Fibroblast of pulmonary artery (primary cell): ENCODE measurements at places on chromosomes 1 and 21.

- peak; percentile 69 for DNase-seq
These were observed 88.0 kb upstream of the AK4 start for GRCh38 chr1:65059930-65060538.

DNA sequence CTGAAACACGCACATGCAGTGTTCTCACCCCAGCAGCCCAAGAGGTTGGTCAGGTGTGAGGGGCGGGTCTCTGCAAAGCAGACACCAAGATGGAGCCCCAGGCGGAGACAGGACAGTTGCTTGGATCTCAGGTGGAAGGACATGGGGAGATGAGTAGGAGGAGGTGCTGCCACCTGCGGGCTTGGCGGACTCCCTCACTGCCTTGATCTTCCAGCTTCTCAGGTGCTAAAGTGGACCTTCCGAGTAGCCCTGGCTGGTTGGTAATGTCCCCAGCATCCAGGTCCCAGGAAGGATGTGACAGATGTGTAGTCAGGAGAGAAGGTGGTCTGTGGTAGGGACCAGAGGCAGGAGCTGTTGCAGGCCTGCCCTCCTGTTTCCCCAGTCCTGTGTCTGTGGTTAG lies 114.1 kb downstream of the AJAP1 start:
- DNase-seq = no peak

DNA sequence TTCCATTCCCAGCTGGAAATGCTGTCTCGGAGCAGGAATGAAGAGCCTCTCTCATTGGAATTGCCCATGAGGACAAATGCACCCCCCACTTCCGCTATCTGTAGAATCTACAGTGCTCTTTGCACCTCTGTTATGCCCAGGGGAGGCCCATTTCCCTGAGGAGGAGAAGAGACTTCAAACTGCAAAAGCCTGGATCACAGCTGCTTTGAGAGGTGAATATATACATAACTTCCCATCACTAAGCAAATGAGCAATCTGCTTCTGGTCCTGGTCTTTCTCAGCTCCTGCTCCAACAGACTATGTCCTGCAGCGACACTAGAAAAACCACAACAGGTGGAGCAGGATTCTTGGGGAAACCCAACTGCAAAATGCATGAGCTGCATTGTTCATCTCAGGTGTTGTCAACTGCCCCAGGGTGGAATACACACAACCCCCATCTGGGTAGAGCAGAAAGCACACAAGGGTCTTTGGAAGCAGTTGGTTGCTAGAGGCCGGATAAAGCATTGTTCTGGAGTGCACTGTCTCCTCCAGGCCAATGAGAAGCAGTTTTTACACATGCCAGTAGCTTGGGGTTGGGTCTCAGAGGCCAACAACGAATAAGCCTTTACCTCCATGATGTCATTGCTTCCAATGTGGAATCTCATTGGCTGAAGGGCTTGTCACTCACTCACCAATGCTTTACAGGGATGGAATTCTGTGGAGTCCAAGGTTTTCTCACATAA lies 67.7 kb upstream of the RAB4A start:
- peak; percentile 85 for DNase-seq

DNA sequence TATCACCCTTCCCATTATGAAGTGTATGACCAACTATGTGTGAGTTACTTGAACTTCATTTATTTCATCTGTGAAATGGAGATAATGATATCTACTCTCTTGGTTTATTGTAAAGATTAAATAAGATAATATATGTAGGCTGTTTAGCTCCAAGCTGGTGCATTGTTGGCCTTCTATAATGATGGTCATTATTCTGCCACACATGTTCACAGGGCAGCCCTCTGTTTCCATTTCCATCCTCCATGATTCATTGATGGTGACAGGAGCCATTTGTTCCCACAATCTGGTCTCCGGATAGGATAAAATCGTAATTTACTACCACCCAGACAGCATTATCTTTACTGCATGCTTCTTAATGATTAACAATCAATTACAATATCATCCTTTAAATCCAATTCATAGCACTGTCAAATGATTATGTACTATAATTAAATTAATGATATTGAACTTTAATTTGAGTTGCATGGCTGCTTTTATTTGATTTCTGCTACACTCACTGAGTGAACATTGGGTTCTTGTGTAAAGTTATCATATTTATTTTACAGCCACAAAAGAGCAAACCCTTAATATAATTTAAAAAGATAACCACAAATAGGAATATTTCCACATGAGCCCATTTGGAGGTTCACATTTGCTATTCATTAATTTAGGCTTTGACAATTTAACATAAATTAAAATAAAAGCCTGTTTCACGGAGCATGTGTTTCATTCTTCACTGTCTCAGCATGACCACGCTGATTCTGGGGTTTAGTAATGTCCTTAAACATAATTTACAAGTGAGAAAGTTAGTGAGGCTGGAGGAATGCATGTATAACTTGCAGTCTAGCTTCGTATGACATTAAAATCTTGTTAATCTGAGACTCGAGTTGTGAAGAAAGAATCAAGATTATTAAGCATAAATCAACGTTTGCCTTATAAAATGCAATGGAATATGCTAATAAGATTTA lies 596.4 kb upstream of the ZRANB2 start:
- no peak for DNase-seq

GRCh38 chr21:34609244-34609932 lies 5.5 kb downstream of the RCAN1 start:
- no peak for DNase-seq

DNA sequence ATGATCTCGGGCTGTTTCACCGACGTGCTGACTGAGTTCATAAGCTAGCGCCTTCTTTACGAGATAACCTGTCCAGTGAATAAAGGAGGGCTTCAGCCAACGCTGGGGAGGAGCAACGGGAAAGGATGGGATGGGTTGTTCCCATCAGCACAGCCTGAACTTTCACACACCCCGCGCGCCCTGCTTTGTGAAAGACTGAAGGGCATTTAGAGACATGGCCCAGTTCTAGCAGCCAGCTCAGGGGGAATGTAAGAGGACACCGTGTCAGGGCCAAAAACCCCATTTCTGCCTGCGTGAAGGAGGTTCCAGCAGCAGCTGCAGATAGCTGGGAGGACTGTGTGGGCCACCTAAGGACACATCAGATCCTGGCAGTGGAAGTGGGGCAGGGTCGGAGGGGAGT lies 255.1 kb upstream of the RAB4A start:
- DNase-seq = no peak

GRCh38 chr1:43835082-43836021 lies 98.2 kb upstream of the ARTN start:
- peak; percentile 85 for DNase-seq

- DNase-seq = no peak
These were observed 14.4 kb upstream of the DIPK1A start for GRCh38 chr1:92975551-92976232.

DNA sequence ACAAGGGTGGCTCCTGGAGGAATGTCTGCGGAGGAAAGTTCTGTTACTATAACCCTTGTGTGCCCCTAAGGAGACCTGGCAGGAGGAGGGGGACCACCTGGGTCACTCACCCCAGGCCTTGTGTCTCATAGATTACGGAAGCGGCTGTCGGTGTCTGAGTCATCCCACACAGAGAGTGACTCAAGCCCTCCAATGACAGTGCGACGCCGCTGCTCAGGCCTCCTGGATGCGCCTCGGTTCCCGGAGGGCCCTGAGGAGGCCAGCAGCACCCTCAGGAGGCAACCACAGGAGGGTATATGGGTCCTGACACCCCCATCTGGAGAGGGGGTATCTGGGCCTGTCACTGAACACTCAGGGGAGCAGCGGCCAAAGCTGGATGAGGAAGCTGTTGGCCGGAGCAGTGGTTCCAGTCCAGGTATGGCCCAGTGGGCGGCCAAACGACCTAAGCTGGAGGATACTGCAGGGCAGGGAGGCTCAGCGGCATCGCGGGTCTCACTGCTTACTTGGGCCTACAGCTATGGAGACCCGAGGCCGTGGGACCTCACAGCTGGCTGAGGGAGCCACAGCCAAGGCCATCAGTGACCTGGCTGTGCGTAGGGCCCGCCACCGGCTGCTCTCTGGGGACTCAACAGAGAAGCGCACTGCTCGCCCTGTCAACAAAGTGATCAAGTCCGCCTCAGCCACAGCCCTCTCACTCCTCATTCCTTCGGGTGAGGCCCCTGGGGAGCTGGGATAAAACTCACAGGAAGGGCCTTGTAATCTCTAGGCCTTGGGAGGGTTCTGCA lies 101.4 kb downstream of the PIK3R3 start:
- DNase-seq = no peak
